ENCODE measurements at places on chromosomes 5 and 9.

DNA sequence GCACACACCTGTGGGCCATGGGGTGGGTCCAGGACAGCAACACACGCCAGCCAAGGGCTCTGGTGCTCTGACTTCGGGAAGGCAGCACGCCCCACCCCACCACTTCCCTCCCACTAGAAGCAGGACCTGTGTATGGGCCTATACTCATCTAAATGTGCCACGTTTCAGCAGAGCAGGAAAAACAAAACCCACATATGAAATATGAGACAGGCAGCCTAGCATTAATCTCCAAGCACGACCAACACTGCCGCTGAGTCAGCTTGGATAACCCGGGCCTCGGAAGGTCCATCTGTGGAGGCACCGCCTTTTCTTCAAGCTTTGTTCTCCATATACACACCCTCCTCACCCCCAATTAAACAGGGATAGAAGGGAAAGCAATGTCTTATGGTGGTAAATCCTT lies 203.1 kb downstream of the ROR2 start:
- DNase-seq: no peak

- no peak for DNase-seq
Measured at GRCh38 chr5:98282521-98282920, 490.9 kb upstream of the RGMB start.

- no peak for DNase-seq
Measured at GRCh38 chr5:86623785-86624483, 6.2 kb downstream of the COX7C start.

DNA sequence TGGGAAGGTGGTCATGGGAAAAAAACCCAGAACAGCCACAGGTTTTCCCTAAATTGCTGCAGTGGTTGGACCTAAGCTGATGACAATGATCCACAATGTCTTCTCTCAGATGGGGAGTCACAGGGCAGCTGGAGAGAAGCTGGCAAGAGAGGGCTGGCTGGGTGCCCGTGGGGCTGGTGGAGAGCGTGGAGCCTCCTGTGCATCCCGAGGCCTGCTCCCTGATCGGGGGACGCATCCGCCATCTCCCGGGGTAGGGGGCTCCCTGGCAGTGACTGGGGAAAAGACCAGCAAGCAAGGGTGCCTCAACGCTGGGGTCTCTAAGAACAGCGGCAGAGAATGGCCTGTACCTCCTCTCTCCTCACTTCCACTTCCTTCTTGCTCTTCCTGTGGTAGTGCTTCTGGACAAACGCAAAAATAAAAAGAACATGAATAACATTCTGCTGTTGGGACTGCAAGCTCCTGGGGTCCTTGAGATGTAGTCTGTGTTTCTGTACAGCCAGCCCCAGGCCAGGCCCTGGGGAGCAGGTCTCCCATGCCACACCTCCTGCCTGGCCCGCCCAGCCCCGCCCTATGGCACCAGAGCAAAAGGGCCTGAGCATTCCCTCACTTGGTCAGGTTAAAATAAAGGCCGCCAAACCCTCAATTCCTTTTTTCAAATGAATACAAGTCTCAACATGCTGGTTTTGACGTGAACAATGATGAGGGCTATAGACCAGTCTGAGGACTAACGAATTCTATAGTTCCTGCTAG lies 7.0 kb upstream of the MRNIP start:
- no peak for DNase-seq

DNA sequence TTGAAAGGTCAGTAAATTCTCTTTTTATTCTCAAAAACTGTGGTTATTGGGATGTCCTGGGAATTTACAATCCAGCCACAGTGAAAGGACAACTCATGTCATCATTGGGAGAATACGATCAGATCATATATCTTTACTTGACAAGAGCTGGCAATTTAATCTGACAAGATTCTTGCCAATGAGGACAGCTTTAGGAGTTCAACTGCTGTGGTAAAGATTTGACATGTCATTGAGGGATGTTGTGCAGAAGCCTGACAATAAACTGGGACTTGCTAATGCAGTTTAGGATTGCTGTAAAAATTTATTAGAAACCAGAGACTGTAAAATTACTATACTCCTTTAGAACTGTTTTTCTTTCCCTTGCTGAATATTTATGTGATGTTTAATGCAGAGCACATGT lies 1131.0 kb downstream of the MAT2B start:
- no peak for DNase-seq

DNA sequence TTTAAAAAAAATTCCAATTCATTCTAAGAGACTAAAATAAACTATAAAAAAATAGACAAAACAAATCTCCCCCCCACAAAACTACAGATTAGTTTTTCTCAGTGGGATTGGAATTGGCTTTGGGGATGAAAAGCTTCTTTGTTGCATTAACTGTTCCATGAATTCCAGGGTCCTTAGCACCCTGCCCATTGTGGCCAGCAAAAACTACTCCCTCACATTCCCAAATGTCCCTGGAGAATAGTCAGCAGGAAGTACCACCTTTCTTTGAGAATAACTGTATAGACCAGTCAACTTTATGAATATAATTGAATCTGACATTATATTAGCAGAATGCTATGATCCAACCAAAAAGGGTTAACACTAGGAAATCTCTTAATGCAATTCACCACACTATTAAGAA lies 147.9 kb downstream of the LPAR1 start:
- no peak for DNase-seq

GRCh38 chr5:79149433-79149832 lies 37.8 kb downstream of the BHMT start:
- no peak for DNase-seq

DNA sequence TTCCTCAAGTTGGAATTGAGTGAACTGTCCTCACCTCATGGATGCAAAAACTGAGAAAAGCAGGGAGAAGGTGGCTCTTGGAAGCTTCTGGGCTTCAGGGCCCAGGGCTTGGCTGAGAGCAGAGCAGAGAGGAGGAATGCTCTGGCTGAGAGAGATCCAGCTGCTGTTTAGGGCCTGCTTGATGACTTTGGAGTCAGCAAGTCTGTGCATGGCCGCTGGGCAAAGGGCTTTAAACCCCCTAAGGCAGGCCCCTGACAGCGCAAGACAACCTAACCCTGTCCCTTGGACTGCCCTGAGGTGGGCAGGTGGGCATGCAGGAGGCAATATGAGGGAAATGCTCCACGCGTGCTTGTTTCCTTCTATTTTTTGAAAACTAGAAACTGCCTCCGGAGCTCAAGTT lies 8.6 kb downstream of the STC2 start:
- no peak for DNase-seq
